NCI-H2107 (cell line): ENCODE measurements at places on chromosomes 12 and 14.

- DNase-seq = no peak
Measured at GRCh38 chr14:22508662-22509035, 80.4 kb downstream of the DAD1 start.

GRCh38 chr14:76643887-76644286 is 117.4 kb upstream of the VASH1 start:
- DNase-seq = no peak

- no peak for DNase-seq
Measured at GRCh38 chr12:6181583-6182278, 18.5 kb upstream of the CD9 start.

DNA sequence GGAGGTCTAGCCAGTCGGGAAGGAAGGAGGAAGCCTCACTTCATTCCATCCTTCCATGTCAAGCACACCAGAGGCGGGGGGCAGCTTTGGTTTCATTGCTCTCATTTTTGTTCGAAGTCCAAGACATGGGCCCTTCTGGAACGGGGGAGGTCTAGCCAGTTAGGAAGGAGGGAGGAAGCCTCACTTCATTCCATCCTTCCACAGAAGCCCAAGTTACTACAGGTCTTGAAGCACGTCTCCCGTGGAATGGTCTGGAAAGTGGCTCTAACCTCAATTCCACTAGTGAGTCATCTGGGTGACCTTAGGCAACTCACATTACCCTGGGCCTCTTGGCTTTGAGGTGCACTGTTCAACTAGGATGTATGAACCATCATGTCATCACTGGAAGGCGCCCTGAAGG is 156.3 kb downstream of the NTF3 start:
- DNase-seq = no peak
